Right ventricle myocardium superior (tissue), 1 donor: ENCODE measurements at places on chromosomes 1 and 21.

DNA sequence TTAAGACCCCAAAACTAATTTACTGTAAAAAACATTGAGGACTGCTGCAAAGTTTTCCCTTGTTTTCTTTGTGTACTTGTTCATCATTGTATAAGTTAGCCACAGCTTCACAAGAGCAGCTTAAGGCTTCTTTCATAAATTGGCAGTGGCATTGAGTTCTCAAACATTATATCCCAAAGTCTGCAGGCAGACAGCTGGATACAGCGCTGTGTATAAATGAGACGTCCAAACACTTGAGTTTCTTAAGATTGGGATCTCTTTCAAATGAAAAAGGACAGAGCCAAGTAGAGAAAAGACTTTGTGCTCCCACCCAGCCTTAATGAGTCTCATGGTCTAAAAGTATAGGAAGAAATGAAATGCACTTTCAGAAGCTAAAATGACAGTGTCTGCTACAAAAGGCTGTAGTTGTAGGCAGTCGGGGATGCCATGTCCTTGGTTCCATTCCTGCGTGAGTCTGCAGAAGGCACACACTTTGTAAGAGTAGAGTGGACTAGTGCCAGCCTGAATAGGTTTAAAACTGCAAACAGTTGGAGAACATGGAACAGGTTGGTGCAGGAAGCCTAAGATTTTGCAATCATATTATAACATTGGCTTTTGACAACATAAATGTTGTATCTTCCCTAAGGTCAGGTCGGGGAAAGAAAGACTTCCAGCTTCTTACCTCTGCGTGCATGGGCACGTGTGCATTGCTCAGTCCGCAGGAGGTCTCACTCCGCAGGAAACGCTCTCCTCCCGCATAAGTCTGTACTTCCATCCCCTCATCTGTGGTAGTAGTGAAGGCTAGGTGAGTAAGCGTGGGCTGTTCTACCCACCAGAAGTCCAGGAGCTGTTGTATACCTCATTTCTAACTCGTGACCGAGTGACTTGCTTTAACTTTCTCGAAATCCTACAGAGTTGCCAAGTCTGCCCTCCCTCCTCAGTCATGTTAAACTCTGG is 94.4 kb downstream of the CD247 start:
- DNase-seq = no peak

- DNase-seq = no peak
Observed at GRCh38 chr1:163834778-163835177, 513.0 kb downstream of the NUF2 start.

- peak; percentile 46 for DNase-seq
Observed at GRCh38 chr1:68223687-68224086, 8.6 kb downstream of the WLS start.

- no peak for DNase-seq
Observed at GRCh38 chr1:193011406-193011805, 47.8 kb downstream of the UCHL5 start.

- no peak for DNase-seq
Observed at GRCh38 chr1:51636191-51636590, 19.3 kb downstream of the OSBPL9 start.

DNA sequence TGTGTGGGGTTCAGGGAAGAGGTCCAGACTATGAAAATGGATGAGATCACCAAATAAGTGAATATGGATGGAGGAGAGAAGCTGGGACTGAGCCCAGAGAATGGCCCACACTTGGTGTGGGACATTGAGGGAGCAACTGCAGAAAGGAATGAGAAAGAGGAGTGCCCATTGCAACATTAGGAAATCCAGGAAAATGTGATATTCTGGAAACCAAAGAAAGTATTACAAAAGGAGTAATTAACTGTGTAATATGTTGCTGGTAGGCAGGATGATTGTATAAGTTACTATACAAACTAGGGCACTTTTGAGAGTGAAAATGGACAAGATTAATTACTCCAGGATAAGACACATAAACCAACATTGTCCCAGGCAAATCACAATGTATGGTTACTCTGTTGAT is 59.8 kb upstream of the ARTN start:
- DNase-seq = no peak

DNA sequence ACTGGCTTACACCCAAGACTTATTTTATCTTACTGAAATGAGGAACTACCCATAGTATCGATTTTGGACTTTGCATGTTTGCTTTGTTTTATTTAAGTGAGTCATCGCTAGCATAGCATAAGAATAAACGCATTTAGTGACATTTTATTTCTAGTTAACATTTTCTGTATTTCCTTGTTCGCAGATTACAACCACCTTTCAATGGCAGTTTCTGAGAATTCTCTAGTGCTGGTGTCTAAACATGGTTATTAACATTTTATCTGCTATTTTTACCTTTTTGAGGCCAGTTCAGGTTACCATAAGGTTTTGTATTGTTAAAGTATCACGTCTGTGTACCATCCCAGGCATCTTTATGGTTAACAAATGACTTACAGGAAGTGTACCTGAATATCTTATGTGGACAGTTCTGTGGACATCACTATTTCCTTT is 24.5 kb downstream of the EEIG2 start:
- no peak for DNase-seq

GRCh38 chr1:168234846-168235547 is 9.2 kb downstream of the SFT2D2 start:
- no peak for DNase-seq

GRCh38 chr1:93842750-93843500 is 36.1 kb downstream of the DNTTIP2 start:
- no peak for DNase-seq

DNA sequence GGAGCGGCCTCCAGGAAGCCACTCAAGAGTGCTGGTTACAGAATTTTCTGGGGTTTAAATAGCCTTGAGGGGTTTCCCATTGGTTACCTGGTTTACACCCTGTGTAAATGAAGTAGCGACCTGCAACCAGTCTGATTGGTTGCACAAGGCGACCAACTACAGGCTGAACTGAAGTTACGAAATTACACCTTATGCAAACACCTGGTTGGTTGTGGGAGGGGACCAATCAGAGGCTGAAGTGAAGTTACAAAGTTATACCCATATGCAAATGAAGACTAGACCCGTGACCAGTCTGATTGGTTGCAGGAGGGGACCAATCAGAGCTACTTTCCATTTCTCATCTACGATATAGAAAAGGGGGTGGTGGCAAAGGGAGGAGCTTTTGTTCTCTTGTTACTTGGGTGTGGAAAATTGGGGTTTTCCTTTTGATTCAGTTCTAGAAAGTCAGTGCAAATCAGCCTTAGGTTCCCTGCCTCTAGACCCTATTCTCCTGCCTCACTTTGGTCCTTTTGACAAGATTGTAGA is 22.2 kb upstream of the C1orf174 start:
- no peak for DNase-seq

DNA sequence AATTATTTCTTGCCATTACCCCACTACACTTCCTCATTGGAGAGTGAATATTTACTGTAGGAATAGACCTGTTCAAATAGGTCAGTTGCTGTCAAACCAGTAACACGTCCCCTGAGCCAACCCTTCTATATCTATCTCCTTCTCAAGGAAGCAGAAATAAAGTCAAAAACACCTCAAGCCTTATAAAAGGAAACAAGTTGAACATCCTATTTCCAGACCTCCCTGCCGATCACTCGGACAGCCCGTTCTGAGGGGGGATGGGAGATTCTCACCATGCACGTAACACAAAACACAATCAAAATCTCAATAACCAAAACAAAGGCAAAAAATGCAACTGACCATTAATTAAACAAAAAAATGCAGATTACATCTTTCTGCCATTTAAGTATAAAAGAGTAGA is 121.5 kb upstream of the KRTAP19-8 start:
- no peak for DNase-seq

DNA sequence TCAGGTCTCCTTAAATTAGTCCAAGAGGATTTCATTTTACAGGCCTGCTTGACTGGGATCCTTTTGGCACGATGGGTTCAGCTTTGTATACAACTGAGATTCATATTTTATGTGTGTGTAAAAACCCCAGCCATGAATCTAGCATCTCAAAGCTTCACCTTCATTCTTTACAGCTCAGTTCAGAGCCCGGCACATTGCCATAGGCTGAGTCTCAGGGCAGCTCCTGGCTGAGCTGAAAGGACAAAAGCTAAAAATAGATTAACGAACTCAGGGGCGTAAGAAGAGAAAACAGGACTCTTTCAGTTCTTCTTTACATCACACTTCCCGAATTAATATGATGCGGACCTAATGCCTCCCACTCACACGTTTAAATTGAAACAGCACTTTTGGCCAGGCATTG is 262.8 kb upstream of the PBX1 start:
- peak; percentile 42 for DNase-seq

GRCh38 chr21:24127651-24128050 is 1479.6 kb downstream of the MRPL39 start:
- no peak for DNase-seq

GRCh38 chr1:38003261-38004250 is 1.8 kb downstream of the FHL3 start:
- DNase-seq = peak; percentile 29

GRCh38 chr1:114263343-114263742 is 109.7 kb upstream of the SYT6 start:
- no peak for DNase-seq

- no peak for DNase-seq
Observed at GRCh38 chr1:196558411-196558810, 49.8 kb downstream of the KCNT2 start.

- DNase-seq = no peak
Observed at GRCh38 chr1:23756676-23757075, 13.4 kb downstream of the ELOA start.

- DNase-seq = no peak
Observed at GRCh38 chr1:154418062-154418921, 13.1 kb downstream of the IL6R start.

DNA sequence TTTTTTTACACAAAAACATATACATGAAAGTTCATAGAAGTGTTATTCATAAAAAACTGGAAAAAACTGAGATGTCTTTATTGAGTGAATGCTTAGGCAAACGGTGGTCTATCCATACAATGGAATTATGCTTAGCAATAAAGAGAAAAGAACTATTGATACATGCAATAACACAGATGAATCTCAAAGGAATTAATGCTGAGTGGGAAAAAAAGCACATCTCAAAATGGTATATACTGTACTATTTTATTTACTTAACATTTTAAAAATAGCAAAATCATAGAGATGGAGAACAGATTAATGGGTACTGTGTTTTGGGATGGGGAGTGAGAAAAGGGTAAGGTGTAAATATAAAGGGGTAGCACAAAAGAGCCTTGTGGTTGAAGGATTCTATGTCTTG is 29.8 kb downstream of the METTL18 start:
- DNase-seq = no peak

- DNase-seq = peak; percentile 86
Observed at GRCh38 chr1:153357076-153357852, 390 bp upstream of the S100A9 start.

- no peak for DNase-seq
Observed at GRCh38 chr1:180094705-180095295, 59.9 kb upstream of the QSOX1 start.

- no peak for DNase-seq
Observed at GRCh38 chr1:232636799-232637198, 6.9 kb upstream of the SIPA1L2 start.

DNA sequence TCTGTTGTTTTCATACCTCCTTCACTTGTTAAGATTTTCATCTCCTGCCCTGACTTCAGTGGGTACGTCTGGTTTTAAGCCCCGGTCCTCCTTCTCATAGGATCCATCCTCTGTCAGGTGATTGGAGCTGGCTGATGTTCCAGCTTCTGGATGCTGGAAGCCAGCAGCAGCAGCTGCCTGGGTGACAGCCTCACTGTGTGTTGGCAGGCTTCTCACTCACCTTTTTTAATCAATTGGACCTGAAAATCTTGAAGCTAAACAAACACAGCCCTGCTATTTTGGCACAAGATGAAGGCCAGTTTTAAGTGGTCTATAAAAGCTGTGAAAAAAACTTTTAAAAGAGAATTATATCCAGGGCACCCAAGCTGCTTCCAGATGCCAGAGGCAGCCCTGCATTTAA is 181.0 kb downstream of the DISC1 start:
- no peak for DNase-seq

GRCh38 chr1:208153386-208153785 is 90.8 kb downstream of the PLXNA2 start:
- no peak for DNase-seq

DNA sequence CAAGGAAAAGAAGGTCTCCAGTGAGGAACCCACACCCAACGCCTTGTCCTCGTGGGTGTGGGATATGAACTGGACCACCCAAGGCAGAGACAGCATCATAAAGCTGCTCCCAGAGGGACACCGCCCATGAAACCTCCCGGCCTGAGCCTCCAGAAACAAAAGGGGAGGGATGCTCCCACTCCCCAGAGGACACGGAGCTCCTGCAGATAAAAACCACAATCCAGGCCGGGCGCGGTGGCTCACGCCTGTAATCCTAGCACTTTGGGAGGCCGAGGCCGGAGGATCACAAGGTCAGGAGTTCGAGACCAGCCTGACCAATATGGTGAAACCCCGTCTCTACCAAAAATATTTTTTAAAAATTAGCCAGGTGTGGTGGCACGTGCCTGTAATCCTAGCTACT is 66.4 kb downstream of the CHD5 start:
- DNase-seq = peak; percentile 32

DNA sequence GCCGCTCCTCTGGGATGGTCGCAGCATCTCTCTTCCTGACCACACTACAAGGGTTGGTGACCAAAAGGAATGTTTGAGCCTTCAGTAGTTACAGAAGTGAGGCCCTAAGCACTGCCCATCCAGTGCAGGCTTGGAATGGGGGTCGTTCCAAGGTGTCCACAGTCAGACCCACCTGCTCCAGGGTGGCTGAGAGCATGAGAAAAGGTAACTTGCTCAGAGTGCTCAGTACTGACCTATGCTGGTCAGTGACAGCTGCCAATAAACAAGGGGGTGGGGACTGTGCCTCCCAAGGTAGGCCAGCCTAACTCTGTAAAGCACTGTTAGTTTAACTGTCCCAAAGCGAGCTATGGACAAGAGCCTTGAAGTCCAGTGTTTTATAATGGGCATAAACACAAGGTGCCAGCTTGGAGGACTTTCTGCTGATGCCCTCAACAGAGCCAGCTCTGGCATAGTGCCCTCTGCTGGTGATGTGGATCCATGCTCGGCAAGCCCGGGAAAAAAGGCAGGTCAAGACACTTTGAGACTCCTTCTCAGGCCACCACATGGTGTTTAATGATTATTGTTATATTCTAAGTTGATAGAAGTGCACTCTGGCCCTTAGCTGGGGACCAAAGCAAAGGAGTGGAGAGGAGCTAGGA is 78.1 kb upstream of the DNAH14 start:
- peak; percentile 62 for DNase-seq

DNA sequence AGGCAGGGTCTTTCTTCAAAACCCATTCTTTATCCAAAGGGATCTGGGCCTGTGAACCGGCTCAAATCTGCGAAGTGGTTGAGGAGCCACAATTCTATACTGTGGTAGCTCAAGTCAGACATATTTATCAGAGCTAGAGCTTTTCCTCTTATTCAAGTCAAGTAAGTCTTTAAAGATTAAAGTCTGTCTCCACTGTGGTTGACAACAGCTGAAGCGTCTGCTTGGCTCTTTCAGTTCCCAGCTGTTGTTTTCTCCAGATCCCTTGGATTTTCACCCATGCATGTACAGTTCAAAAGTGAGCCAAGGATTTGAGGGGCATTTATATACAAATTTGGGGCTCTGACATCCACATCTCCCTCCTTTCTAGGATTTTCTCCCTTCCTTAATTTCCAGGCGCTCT is 66.9 kb downstream of the C1orf185 start:
- no peak for DNase-seq

- DNase-seq = no peak
Observed at GRCh38 chr1:162561616-162562469, at the start of gene UAP1. TSS of gene UAP1 (plus strand) at chr1:162561722. CDS start at chr1:162566069, 4,347 bp downstream.
